Dermis microvascular lymphatic vessel endothelial cell (primary cell): ENCODE measurements at places on chromosomes 16 and 17.
A peak's percentile ranks its signal among the peaks of the same experiment; 100 is the strongest.

DNA sequence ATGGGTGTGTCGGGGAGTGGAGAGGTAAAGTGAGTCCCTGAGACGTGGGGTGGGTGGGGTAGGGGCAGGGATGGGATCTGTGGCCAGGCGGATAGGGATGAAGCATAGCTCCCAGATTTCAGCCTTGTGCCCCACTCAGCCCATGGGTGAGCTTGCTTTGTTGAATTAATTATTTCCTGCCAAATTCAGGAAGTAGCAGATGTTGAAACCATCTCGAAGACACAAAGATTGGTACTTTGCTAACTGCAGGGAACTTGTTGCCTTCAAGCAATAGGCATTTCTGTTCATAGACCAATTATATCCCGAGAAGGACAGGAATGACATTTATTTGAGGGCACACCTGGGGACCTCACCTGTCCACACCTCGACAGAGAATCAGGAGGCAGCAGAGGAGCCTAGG lies 11.0 kb upstream of the C16orf74 start:
- no peak for DNase-seq

DNA sequence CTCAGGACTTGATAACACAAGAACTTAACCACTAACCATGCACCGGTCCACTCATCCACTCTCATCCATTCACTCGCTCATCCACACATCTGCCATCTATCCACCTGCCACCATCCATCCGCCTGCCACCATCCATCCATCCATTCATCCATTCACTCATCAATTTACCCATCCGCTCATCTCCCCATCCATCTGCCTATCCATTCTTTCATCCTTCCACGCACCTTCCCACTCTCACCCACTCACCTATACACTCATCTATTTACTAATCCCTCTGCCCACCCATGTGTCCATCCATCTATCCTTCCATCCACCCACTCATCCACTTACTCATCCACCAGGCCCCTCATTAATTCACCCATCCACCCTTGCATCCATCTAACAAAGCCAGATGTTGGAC lies 131.0 kb downstream of the MRM1 start:
- DNase-seq, result no peak

- no peak for DNase-seq
These were observed 776 bp downstream of the LRRC75A start for GRCh38 chr17:16491131-16491702.

- no peak for DNase-seq
These were observed 389.6 kb downstream of the WWOX start for GRCh38 chr16:78489072-78489471.

DNA sequence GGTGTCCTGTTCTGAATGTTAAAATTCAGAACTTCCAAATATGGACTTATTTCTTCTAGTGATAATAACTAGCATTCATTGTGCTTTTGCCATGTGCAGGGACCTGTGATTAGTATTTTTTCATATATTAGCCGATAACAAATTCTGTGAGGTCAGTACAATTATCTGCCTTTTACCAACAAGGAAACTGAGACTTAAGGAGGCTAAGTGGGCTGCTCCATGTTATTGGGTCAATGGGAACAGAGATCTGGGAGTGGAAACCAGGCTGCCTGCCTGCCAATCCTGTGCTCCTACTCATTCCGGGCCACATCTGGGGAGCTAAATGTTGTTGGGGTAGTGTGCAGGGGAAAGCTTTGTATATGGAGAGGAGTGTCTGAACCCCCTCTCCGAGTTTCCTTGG lies 3.7 kb downstream of the TMEM106A start:
- no peak for DNase-seq

DNA sequence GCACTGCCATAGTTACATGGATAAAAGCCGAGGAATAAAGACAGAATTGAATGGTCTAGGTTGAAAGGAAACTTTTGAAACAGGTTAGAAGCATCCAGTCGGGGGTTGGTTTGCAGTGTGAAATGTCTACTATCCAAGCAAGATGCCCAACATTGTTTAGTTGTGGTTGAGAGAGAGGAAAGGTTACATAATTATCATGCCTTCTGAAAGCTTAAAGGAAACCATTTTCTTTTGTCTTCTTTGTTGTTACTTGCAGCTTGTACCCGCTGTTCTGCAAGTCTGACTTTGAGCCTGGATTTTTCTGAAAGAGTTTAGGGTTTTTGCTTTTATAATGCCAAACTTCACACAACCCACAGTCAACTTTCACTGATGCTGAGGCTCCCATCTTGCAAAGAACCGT lies 167.9 kb downstream of the AXIN2 start:
- no peak for DNase-seq

DNA sequence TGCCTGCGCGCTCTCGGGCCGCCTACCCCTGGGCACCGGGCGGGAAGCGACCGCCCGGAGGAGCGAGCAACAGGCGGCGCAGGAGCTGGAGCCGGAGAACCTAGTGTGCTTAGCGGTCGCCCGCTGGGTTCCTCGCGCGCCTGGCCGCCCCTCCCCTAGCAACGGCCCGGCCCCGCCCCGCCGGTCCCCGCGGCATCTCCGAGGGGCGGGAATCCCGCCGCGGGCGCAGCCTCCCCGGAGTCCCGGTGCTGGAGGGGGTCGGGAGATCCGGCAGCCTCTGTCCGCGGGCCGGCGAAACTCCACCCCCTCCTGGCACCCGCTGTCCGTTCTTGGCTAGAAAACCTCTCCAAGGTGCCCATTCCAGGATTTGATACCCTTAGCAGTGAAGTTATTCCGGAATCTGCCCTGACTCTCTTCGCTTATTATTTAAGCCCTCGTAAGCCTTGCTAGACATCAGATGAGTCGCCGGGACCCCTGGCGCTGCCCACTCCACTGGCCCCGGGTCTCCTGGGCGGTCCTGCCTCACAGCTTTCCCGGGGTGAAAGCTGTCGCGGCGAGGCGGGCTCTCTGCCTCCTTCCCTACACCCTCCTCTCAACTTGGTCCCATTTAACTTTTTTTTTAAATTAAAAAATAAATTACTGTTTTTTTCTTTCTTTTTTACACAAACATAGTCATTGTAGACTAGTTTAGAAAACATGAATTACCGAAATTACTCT lies at the start of gene RPRML:
Gene RPRML (minus strand): TSS at position 107 of the 717 bp plus-strand sequence. CDS start 246 bp downstream, outside the sequence.
- DNase-seq, result no peak

- no peak for DNase-seq
These were observed 25.6 kb upstream of the PMFBP1 start for GRCh38 chr16:72197545-72197944.

DNA sequence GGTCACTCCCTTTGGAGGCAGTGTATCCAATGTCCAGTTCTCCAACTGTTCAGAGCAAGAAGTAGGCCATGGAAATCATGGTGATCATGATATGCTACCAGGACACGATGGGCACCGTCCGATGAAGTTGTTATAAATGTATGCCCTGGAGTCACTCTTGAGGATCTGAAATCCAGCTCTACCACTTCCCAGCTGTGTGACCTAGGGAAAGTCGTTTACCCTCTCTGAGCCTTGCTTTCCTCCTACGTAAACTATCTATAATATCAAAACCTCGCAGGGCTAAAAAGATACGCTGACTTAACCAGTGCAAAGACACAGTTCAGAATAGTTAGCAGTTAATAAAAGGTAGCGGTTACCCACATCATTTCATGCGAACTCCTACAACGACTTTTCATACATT lies 194.2 kb downstream of the XYLT1 start:
- DNase-seq, result no peak

DNA sequence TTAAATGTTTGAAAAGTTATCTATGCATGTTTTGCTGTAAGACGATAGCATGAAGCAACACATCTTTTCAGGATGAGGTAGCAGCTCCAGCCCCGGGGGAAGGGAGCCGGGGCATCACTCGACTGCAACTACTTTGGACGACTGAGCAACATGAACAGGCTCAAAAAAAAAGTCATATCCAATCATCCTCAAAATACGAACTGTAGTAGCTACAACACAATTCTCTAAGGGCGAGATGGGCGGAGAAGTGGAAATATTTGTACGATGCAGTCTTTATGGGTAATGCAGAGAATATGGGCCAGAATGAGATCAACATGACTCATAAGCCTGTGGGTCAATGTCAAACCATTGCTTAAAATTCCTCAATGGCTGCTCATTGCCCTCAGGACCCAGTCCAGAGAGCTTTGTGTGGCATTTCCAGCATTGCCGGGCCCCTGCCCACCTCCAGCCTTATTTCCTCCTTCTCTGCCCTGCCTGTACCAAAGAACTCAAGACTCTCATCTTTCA lies 17.7 kb upstream of the SMURF2 start:
- peak; percentile 86 for DNase-seq

DNA sequence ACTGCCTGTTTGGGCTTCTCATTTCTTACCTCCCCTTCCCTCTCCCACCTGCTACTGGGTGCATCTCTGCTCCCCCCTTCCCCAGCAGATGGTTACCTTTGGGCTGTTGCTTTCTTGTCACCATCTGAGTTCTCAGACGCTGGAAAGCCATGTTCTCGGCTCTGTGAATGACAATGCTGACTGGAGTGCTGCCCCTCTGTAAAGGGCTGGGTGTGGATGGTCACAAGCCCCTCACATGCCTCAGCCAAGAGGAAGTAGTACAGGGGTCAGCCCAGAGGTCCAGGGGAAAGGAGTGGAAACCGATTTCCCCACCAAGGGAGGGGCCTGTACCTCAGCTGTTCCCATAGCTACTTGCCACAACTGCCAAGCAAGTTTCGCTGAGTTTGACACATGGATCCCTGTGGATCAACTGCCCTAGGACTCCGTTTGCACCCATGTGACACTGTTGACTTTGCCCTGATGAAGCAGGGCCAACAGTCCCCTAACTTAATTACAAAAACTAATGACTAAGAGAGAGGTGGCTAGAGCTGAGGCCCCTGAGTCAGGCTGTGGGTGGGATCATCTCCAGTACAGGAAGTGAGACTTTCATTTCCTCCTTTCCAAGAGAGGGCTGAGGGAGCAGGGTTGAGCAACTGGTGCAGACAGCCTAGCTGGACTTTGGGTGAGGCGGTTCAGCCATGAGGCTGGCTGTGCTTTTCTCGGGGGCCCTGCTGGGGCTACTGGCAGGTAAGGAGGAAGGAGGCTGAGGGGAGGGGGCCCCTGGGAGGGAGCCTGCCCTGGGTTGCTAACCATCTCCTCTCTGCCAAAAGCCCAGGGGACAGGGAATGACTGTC lies at the start of gene CD68:
Gene CD68 (plus strand): TSS at position 638 of the 833 bp plus-strand sequence. CDS start 40 bp downstream, at position 678.
- DNase-seq, result peak; percentile 79

- DNase-seq, result no peak
These were observed 606 bp downstream of the ABCA10 start for GRCh38 chr17:69228018-69228417.

GRCh38 chr17:33138627-33139026 lies 147.0 kb downstream of the SPACA3 start:
- DNase-seq, result no peak

- no peak for DNase-seq
These were observed 24.8 kb upstream of the SIAH1 start for GRCh38 chr16:48409839-48410632.

- no peak for DNase-seq
These were observed 353.0 kb upstream of the EEF2KMT start for GRCh38 chr16:5450409-5451104.

DNA sequence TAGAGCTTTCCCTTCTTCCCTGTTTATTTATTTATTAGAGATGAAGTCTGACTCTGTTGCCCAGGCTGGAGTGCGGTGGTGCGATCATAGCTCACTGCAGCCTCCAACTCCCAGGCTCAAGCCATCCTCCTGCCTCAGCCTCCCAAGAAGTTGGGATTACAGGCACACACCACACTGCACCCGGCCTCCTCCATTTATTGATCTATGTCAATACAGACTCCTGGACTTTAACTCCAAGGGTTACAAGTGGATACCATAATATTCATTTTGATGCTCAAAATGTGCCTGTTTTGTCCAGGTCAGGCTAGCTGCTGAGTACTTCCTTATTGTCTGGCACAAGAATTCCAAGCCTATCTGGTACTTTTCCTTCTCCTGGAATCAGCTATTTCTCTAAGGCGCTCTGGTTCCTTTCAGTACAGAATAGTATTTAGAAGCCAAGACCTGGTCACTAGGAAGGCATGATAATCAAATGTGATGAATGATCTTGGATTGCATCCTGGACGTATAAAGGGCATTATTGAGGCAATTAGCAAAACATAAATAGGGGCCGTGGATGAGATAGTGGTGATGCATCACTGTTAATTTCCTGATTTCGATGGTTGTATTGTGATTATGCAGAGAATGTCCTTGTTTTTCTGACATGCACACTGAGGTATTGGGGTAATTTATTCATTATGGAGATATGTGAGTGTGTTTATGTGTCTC lies 21.7 kb downstream of the IL4R start:
- peak; percentile 12 for DNase-seq

DNA sequence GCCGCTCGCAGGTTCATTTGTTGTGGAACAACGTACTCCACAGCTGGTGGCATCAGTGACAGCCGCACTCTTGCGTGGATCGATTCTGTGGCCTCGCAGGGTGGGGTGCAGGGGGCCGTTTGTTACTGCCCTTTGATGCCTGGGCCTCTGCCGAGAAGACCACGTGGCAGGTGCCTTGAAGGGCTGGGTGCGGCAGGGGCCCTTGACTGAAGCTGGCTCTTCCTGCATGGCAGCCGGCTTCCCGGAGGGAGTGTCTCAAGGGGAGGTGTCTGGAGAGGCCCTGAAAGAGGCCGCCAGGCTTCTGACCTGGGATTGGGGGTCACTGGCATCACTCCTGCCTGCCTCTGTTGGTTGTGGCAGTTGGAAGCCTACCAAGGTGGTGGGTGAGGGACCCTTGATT lies 43.8 kb downstream of the TBCD start:
- DNase-seq, result no peak

- peak; percentile 59 for DNase-seq
These were observed 33.9 kb downstream of the CMTM4 start for GRCh38 chr16:66662445-66663194.

DNA sequence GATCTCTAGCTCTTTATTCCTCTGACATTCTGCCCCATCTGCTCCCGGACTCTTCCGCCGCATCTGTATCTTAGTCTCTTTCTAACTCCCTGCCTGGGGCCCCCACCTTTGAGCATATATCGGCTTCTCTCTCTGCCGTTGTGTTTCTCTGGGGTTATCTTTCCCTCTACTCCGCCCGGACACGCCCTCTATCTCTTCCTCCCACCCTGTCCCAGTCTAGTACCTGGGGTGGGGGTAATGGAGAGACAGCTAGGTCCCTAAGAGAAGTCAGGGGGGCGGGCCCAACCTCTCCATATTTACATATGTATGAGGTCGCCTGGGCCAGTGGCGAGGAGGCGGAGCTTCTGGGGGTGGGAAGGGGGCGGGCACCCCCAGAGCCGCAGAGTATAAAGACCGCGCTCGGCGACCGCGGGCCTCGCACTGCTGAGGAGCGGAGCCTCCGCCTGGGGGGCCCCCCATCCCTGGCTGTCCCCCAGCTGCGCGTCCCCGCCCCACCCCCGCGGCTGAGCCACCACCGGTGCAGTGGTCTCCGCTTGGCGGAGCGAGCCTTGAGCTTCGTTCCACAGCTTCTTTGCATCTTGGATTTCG lies at the start of gene ATP1B2:
Gene ATP1B2 (plus strand): TSS at position 418 of the 588 bp plus-strand sequence. CDS start 593 bp downstream, outside the sequence.
- DNase-seq, result no peak

GRCh38 chr17:1002771-1003555 lies 6.0 kb downstream of the TIMM22 start:
- peak; percentile 69 for DNase-seq

- DNase-seq, result no peak
These were observed 13.0 kb downstream of the FA2H start for GRCh38 chr16:74761665-74762064.
